ENCODE measurements at places on chromosomes 6 and 20. TPM values are rescaled to one million over a fixed set of nuclear protein-coding genes. Genes with fewer than 3 reads are reported as not detected.

QKI gene
- 54.9 TPM for total RNA-seq

KHDC1 gene
- total RNA-seq, result 4.0 TPM

COL10A1 gene
- not detected for total RNA-seq

ZC2HC1B gene
- total RNA-seq, result not detected

ARMH2 gene
- not detected for total RNA-seq

EYA4 gene
- total RNA-seq, result 13.7 TPM
